ENCODE measurements at places on chromosomes 4 and X.
A peak's percentile ranks its signal among the peaks of the same experiment; 100 is the strongest.

DNA sequence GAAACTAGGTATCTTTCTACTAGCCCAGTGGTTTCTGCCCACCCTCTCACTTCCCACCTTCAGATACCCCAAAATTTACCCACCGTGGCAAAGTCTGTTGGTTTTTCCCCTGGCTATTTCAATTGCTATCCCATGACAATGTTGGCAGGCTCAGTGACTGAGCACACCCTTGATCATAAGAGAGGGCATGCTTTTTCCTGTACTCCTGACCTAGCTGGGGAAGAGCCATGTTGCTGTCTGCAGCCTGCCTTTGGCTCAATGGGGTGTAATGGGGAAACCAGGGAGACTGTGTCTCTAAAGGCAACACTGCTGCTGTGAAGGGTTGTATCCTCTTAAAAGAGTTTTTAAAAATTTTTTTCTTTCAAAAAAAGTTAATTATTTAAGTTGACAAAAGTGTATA, 90.4 kb upstream of the CITED1 start:
- DNase-seq, result no peak

GRCh38 chrX:39145859-39146258, 344.6 kb downstream of the MID1IP1 start:
- no peak for DNase-seq

GRCh38 chrX:10158279-10159144, 1.7 kb downstream of the CLCN4 start:
- no peak for DNase-seq

DNA sequence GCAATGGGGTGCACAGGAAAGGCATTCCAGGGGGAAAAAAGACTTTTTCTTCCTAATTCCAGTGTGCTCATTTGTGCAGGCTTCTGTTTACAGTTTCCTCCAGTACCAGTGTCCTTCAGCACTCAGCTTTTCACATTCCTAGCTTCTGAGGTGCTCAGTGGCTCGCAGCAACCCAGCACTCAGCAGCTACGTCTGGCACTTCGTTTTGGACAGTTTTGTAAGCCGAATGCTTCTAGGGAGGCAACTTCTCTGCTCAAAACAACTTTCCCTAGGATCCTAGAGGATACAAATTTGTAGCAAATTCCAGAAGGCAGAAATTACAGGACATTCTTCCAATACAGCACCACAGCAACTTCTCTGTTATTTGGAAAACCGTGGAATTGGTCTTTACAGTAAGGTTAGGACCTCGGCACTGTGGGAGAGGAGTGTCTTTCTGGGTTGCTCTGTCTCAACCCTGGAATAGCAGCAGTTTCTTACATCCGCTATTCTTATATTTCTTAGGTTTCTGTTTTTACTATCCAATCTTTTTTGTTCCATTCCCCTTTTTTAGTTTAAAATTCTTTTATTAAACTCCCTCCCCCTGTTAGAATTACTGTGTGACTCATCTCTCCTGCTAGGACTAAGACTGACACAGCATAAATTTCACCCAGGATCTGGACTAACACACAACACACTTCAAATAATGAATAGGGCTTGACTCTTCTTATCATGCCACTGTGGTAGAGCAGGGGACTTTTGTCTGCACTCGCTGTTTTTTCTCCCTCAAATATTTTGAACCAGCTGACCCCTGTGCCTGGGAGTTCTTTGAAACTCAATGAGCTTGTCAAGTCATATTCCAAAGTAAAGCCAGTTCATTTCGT, 1314.7 kb downstream of the FSTL5 start:
- no peak for DNase-seq

- no peak for DNase-seq
These were observed 109.7 kb downstream of the CRLF2 start for GRCh38 chrX:1102786-1103185.

- no peak for DNase-seq
These were observed 41.9 kb upstream of the RELL1 start for GRCh38 chr4:37728064-37728463.

- DNase-seq, result no peak
These were observed 16.1 kb upstream of the PDGFRA start for GRCh38 chr4:54213001-54213400.

GRCh38 chr4:82268050-82268825, 105.6 kb downstream of the HNRNPD start:
- peak; percentile 34 for DNase-seq

DNA sequence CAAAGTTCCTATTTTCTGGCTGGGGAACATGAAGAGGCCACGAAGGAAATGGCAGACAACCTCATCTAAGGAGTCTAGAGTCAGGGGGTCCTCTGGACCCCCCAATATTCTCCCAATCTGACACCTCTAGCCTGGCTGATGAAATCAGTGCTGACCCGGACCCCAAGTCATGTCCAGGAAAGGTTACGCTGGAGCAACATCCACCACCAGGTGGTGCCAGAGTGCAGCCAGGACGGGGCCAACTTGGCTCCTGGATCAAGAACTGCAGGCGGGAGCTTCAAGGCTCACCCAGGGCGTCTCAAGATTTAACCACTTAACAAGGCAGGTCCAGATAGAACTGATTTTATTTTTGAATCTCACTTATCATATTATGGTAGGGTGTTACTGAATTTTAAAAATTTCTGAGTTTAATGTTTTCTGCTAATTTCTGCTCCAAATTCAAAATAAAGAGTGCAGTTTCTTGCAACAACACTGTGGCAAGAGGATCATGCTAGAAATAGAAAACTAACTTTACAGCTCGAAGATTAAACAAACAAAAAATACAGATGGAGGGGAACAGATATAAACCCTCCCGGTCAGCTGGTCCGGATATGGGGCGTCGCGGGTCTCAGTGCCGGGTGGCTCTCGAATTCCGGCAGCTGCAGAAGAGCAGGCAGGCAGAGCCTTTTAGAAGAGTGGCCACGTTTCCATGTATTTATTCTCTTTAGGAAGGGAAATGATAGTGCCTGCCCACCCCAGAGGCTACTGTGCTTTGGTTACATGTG, 135.5 kb downstream of the AFAP1 start:
- peak; percentile 83 for DNase-seq

- DNase-seq, result no peak
These were observed 223.0 kb upstream of the GALNT7 start for GRCh38 chr4:172945611-172946010.

DNA sequence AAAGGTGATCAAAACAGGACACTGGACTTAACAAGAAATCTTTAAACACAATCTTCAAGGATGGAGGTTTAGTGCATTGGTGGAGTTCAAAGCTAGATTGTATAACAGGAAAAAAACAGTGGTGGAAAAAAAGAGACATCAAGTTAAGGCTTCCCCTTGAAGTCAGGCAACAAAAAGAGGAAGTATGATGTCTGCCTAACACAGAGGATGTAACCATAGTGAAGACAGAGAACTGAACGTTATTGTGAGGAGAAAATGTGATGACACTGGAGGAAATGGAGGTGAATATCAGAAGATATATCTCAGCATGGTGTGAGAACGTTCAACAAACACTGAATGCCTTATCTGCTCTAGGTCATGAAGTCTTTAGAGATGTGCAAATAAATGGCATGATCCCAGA, 192.4 kb upstream of the AR start:
- DNase-seq, result no peak

DNA sequence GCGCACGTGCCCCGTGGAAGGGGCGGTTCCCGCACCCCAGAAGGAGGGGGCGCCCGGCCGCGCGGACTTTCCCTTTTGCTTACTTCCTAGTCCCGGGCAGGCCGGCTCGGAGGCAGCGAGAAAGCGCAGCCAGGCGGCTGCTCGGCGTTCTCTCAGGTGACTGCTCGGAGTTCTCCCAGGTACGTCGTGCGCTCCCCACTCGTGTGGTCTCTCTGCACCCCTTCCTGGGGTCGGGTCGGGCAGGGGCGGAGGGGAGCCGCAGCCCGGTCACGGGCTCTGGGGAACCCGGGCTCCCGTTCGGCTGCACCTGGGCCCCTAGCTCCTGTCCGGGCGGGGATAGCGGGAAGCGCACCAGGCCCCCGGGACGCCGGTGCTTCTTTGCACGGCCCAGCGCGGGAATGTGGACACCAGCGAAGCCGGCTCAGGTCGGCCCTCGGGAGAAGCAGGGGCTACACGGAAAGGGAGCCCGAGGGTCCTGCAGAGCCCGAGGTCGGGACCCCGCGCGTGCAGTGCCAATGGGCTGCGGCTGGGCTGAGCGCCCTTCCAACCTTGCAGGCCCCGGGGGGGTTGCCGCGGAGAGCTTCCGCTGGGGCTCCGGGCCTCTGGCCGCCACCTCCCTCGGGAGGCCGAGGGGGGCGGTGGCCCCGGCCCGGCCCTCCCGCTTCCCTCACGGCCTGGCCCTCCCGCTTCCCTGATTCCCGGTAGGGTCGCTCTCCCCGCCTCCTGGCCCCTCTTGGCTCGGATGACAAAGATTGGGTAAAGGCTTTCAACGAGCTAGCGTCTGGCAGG, at the start of gene TLR2:
Gene TLR2 (plus strand): TSS at position 99 of the 789 bp plus-strand sequence. CDS start 18,628 bp downstream, outside the sequence.
- DNase-seq, result peak; percentile 10

DNA sequence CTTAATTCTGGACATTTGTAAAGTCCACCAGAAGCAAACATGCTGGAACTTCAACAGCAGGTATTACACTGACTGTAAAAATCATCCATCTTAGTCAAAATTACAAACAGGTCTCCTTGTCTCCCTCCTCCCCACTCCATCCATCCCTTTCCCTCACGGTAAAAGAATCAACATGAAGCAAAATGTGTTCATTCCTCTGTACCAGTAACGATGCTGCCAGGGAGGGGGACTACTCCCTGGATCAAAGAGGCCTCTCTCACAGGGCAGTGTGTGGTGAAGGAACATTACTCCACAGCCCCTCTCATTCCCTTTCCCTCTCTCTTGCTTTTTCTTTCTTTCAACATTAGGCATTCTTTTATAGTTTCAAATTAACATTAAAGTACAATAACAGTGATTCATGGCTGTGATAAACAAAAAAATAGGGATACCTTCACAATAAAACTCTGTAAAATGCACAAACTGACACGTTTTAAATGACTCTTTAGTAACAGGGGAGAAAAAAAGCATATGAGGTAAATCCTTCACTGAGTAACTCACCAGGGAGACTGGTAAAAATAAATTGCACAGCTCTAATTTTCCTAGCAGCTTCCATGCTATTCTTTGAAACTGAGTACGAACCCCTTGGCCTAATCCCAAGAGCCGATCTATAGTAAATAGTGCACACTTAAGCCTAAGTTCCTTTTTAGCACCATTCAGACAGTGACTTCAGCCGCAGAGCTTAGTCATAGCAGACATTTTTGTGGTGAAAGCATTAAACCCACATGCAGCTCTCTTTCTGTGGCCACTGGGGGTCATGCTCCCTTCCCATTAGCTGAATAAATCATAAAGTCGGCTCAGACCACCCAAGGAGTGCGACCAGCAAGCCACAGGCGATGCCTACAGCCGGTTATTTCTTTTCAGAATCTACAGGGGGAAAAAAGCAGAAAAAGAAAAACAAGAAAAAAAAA, 215.6 kb upstream of the GYPA start:
- DNase-seq, result peak; percentile 41

DNA sequence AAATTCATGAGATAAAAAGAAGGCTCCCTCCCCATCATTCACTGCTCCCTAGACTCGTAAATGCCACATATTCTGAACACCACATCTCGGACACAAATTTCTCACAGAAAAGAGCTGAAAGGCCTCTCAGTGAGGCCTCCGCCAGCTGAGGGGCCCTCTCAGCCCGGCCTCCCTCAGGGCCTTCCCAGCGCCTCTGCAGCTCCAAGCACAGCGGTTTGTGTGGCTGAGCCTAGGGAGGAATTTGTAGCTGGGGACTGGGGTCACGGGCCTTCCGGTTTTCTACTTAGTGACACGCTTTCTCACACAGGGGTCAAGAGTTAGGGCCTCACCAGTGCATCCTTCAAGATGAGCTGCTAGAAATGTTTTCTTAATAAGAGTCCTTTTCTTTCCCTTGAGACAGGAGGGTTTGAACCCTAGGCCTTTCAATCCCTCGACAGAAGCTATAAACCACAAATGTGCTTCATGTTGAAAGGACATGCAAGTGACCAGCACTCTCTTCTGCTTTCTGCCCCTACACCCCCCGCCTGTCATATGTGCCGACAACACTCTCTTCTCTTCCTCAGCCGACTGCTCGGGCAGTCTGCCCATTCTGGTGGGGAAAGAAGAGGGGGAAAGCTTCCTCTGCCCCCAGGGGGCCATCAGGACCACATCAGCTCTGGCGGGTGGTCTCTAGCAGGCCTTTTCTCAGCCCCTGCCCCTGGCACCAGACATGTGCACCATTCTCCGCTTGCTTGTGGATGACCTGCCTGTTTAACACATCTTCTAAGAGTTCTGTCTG, 104.9 kb downstream of the CHIC2 start:
- no peak for DNase-seq
